ENCODE measurements at places on chromosomes 5 and 9.

DNA sequence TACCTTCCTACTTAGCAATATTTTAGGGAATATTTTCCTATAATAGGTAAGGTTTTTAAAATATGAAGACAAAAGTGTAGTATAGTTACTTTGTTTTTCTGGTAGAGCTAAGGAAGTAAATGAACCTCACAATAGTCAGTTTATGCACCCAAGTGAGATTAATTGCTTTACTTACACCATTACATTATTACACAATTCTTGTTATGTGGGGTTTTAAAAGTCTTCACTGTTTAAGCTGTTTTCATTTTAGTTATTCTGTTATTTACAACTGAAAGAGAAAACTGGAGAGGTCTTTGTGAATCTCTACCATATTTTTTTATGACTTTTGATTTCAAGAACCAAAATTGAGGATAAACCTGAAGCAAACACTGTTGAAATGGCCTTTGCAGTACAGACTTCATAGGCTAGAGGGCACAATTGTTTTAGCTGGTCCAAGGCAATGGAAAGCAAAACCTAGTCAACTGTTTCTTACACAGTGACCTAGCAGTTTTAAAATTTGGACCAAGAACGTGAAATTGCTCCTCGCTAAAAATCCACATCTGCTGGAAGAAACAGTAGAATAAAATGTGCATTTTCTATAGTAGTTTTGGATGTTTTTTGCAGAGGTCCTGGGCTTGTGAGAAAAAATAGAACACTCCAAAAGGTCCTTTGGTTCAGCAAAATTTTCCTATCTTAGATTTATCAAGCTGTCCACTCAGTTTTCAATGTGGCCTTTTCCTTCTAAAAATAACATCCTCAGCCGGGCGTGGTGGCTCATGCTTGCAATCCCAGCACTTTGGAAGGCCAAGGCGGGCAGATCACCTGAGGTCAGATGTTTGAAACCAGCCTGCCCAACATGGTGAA lies 66.4 kb upstream of the FER start:
- DNase-seq = peak; percentile 37

GRCh38 chr5:158998793-158999325 lies 100.9 kb downstream of the EBF1 start:
- no peak for DNase-seq

- no peak for DNase-seq
Measured at GRCh38 chr5:61534481-61535267, 202.6 kb downstream of the ZSWIM6 start.

GRCh38 chr5:119118000-119118399 lies 47.1 kb downstream of the DMXL1 start:
- DNase-seq = no peak

DNA sequence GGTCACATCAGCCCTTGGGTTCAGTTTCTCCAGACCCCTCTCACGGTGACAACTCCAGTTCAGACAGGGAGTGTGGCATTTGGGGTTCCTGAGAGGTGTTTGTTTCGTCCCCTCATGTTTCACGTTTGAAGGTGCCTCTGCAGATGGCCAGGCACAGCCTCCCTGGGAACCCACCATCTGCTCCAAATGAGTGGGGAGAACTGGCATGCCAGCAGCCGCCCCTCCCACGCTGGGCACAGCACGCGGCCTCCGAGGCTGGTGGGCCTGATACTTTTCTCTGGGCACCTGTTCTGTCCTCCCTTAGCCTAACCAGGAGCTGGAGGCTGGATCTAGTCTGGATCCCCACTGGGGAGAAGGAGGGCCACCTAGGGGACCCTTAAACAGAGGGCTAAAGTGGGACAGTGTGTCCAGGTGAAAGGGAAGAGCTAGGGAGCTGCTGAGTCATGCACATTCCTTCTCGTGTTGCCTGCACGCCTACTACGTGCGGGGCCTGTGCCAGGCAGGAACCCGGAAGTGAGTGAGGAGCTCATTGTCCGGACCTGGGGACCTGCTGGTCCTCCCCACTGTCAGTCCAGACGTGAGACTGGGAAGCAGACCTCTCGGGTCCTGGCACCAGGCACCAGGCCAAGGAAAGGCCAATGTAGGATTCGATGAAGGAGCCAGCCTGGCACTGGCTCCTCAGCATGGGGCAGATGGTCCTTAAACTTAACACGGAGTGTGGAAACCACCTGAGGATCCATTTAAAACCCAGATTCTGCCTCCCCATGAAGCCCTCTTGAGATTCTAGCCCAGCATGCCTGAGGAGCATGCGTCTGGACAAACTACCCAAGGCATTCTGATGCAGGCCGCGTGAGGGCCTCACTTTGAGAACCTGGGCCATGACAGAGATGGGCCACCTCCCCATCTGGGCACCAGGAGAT lies 11.7 kb downstream of the DNM1 start:
- DNase-seq = no peak

- peak; percentile 77 for DNase-seq
Measured at GRCh38 chr9:79489261-79490000, 82.3 kb upstream of the TLE4 start.

DNA sequence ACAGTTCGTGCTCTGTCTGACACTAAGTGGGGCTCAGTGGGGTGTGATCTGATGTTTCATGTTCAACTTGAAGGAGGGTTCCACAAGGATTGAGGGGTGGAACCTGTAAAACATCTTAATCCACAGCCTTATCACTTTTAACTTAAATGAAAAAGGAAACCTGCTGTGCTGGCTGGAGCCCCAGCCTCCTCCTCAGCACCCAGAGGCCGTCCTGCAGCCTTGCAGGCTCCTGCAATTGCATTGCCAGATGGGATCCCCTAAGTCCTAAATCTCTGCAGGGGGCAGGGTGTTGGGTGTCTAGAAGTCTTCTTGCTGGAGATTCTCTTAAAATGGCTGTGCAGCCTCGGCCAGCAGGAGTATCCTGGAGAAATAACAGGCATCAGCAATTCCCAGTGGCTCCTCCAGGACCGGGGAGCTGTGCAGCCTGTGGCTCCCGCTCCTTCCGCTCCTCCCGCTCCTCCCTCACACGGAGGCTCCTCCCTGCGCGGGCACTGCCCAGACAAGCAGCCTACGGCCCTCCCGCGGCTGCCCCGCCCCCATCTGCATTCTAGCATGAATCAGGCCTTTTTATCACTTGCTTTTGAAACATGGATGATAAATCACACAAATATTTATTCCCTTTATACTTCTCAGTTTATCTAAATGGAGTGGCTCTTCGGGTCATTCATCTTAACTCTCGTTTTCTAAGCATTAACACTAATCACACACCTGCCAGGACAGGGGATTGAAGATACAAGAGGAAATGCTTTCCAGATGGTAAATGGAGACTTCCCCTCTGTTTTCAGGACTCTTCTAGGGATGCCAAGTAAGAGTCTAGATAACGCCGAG lies 131.0 kb downstream of the ADAMTS16 start:
- DNase-seq = peak; percentile 4

DNA sequence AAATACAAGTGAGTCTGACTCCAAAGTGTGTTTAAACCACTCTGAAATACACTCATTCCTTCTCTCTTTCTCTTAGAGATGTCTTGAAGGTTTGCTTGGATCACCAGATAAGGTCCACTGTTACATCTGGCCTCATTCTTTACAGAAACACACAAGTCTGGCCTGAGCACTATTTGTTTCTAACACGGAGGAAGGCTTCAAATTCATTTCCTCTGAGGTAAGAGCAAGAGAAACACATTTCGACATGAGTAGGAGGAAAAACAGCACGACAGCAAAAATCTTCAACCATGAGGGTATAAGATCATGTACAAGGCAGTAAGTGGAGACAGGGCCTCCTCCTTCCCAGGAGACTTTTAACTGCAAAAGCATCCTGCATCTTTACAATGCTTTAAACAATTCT lies 8.0 kb downstream of the SIL1 start:
- DNase-seq = peak; percentile 61

- no peak for DNase-seq
Measured at GRCh38 chr9:93066978-93067603, 8.6 kb downstream of the SUSD3 start.

DNA sequence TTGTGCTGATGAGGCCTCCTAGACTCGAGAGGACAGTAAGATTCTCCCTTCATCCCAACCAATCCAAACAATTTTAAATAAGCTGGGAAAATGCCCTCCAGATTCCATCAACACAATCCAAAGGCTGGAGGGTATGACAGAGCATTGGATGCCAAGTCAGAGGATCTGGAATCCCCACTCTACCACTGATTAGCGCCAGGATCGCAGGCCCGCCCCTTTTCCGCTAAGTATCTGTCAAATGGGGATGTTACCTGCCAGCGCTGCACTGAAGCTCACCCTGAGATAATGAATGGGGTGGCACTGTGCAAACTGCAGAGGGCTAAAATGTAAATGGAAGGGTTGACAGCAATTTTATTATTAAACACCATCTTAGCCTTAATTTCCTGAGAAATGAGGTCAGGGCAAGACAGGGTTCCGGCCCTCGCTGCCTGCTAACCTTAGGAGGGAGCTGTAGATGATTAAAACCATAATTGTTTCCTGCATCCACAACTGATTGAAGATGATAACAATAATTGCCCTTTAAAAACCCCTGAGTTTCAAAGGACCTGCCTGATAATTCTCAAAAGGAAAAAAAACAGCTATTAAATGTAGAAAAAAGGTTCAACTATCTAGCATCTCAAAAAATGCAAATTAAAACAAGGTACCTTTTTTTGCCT lies 31.6 kb upstream of the GABBR2 start:
- DNase-seq = no peak

DNA sequence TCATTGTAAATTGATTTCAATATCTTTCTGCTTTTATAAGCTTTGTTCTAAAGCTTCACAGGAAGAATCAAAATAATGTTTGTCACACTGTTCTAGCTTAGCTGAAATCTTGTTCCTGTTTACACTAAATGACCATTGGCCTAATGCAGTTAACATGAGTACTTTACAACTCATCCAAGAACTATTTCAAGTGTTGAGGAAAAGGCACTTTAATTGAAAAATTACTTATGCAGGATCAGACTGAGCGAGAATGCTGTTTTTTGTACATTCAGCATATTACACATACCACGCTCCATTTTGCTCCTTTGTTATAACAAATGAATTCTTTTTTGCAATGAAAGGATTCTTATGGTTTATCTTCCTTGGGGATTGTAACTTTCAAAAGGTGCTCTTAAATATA lies 22.4 kb upstream of the SMIM15 start:
- DNase-seq = no peak

- DNase-seq = peak; percentile 88
Measured at GRCh38 chr5:127076315-127077129, 3.2 kb upstream of the C5orf63 start.

- DNase-seq = no peak
Measured at GRCh38 chr9:70229579-70229978, 29.2 kb upstream of the SMC5 start.

DNA sequence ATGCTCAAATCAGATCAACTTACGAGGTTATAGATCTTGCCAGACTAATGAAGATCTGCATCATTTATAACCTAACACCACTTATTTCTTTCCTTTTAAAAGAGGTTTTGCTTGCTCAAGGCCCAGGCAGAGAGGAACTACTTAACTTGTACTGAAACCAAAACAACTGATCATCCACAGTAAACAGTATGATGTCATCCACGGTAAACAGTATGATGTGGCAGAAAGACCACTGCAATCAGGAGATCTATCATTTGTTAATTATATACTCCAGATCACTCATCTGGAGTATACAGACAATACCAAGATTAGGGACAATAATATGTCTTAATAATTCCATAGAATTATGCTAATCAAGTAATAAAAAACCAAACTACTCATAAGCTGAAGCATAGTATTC lies 116.8 kb downstream of the ADAMTS6 start:
- no peak for DNase-seq

- no peak for DNase-seq
Measured at GRCh38 chr5:58716713-58717112, 133.8 kb downstream of the RAB3C start.

GRCh38 chr5:125006011-125006685 lies 259.7 kb upstream of the ZNF608 start:
- no peak for DNase-seq

DNA sequence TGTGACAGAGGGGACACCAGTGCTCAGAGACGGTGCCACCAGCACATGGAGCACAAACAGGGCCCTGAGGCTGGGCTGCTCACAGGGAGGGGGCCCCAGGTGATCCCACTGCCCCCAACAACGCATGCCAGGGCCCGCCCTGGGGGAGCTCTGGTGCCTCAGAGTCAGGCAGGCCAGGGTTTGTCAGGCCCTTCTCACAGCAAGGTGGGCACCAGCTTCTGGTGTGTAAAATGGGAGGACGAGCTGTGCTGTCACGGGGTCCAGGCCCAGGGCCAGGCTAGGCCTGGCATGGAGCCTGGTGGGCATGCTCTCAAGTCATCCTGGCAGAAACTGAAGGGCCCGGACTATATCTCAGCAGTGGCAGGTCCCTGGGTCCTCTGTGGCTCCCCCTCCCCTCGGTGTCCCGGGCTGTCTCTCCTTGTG lies 34.5 kb downstream of the PRRT1B start:
- DNase-seq = no peak

DNA sequence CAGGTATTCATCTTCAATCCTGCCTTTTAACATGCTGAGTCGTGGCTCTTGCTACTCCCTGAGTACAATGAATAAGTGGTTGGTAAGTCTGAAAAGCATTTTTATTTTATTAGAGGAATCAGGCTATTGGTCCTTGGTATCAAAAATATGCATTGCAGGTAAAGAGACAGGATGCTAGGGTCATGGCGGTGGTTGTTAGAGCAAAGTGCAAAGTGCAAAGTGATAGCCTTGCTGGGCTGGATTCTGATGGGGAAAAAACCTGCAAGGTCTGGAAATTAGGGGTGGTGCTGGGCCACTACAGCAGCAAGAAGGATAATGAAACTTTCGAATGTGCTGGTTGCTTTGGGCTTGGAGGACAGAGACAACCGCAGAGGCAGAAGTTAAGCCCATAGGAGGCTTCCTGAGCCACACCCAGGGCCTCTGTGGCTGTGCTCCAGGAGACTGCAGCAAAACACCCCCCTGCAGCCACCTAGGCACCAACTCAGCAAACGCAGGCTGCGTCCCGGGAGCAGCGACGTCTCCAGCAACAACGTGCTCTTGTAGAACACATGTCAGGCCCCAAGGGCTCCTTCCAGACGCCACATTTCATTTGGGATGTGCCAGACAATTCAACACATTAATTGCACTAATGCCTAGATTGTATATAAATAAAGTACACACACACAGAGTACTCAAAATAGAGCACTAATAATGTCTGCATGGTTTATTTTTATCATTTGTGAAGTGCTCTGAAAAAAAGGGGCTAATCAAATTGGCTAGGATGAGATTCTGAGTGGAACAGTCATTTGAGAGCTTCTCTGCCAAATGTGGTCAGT lies 149.8 kb upstream of the RAPGEF1 start:
- DNase-seq = no peak

DNA sequence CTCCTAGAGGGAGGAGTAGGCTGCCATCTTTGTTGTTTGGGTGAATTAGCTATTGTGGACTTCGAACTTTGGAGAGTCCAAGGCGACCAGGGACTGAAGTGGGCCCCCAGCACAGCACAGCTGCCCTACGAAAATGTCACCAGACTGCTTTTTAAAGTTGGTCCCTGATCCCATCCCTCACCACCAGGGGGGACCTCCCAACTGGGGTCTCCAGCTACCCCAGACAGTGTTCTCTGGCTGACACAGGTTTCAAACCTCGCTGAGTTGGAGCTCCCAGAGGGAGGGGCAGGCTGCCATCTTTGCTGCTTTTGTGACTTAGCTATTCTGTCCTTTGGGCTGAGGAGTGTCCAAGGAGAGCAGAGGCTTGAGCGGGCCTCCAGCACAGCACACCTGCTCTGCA lies 45.7 kb upstream of the ADRB2 start:
- DNase-seq = no peak

GRCh38 chr5:149018909-149019443 lies 43.9 kb downstream of the SH3TC2 start:
- no peak for DNase-seq

GRCh38 chr5:178455480-178455835 lies 134.7 kb downstream of the COL23A1 start:
- DNase-seq = no peak

Data from smooth muscle cell of the brain vasculature (primary cell).